ENCODE measurements at places on chromosomes 5 and 9.

GRCh38 chr5:173719731-173720082 is 103.3 kb upstream of the BOD1 start:
- DNase-seq = no peak

- no peak for DNase-seq
Measured at GRCh38 chr5:136055612-136056309, 27.0 kb downstream of the TGFBI start.

- DNase-seq = no peak
Measured at GRCh38 chr5:141848744-141849414, 29.3 kb downstream of the PCDH1 start.

DNA sequence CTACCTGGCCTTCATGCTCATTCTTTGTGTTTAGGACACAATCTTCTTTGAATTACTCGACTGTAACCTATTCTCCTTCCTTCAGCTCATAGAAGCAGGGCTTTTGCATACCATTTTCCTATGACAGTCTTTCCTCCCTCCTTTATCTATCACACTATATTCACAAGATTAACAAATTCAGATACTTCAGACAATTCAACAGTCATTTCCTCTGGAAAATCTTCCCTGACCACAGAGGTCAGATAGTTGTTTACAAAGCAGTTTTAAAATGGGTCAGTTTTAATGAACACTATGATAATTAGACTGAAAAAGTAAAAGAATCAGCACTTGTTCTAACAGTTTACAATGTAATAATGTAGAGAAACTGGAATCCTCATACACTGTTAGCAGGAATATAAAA is 4.3 kb downstream of the CAAP1 start:
- DNase-seq = no peak

DNA sequence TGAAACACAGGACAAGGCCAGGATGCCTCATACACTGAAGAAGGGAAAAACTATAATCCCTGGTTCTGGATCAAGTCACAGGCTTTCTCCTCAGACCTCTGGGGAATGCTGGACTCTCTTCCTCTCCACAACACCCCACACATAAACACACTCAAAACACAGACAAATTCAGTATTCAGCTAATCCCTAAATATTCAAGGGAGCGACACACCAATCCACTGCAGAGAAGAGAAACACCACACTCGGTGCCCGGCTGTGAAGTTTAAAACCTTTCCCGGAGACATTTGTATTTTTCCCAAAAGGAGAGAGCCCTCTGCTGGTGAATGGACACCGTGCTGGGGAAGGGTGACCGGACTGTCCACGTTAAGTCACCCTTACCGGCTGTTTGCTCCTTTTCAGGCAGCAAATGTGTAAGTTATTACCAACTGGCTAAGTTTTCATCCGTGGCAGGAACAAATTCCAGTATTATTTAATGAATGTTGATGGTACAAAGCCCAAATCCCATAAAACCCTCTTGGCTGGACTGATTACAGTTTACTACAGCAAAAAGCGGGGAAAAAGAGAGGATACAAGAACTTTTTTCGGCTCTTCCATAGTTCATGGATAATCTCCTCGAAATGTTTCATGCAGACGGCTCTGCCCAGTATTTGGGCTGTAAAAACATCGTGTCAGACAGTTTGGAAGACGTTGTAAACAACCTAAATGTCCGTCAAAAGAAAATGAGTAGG is 130.9 kb upstream of the SLC30A5 start:
- DNase-seq = peak; percentile 4

DNA sequence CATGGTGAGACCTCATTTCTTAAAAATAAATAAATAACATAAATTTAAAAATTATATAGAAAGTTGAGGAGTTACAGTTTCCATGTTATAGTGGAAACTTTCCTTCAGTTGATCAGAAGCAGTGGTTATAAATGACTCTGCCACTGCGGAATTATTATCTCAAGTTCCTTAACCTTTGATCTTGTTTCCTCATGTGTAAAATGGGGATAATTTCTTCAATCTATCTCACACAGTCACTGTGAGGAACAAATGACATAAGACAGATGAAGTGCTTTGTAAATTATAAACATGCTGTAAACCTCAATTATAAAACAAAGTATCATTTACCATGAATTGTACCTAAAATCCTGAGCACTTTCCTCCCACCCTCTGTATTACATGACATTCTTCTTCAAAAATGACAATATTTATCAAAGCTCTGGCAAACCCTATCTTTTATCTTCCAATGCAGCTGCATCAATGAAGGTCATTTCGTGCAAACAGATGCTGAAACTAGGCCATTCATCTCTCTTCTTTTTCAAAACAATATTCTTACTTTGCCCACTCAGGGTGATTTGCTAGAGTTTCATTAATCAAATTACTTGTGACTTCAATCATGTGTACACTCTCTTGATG is 46.8 kb downstream of the TMEM245 start:
- DNase-seq = no peak

- DNase-seq = no peak
Measured at GRCh38 chr9:83034026-83034425, 28.9 kb downstream of the RASEF start.

DNA sequence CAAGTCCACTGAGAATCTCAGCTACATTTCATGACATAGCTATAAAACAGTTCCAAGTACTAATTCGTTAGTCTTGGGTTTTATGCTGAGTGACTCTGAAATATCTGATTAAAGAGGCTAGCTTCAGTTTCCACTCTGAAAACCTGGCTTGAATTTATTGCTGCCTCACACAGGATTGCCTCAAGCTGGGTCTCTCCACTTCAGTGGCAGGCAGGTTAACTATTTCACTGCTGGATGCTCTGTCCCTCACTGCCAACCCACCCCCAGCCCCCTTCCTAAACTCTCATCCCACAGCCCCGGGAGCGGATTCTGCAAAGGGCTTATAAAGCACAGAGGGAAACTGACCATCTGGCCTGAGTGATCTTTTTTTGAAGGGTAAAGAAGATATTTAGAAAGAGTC is 318.3 kb downstream of the MLLT3 start:
- no peak for DNase-seq

- DNase-seq = no peak
Measured at GRCh38 chr5:2133936-2134335, 251.2 kb upstream of the IRX4 start.

GRCh38 chr9:20394969-20395368 is 227.3 kb downstream of the MLLT3 start:
- no peak for DNase-seq

DNA sequence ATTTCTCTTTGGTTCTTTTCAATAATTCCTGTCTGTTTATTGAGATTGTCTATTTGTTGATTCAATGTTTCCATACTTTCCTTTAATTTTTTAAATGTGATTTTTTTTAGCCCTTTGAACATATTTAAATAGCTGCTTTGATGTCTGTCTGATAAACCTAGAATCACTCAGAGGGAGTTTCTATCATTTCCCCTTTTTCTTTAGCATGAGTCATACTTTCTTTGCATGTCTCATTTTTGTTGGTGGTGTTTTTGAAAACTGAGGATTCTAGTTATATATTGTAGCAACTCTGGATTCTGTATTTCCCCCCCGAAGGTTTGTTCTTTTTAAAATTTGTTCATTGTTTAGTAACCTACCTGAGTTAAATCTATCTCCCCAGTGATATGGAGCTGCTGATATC is 24.2 kb upstream of the ZNF618 start:
- DNase-seq = no peak

- DNase-seq = no peak
Measured at GRCh38 chr9:113999256-114000062, 78.6 kb downstream of the AMBP start.

DNA sequence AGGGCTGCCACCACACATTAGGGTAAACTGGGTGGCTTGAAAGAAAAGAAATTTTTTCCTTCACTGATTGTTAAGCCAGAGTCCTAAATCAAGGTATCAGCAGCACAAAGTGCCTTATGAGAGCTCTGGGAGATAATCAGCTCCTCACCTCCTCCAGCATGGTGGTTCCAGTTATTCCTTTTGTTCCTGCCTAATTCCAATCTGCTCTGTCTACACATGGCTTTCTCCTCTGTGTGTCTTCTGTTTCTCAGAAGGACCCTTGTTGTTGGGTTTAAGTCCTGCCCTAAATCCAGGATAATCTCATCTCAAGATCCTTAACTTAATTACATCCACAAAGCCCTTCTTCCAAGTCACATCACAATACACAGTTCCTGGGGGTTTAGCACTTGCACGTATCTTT is 1352.0 kb upstream of the CDH9 start:
- no peak for DNase-seq

DNA sequence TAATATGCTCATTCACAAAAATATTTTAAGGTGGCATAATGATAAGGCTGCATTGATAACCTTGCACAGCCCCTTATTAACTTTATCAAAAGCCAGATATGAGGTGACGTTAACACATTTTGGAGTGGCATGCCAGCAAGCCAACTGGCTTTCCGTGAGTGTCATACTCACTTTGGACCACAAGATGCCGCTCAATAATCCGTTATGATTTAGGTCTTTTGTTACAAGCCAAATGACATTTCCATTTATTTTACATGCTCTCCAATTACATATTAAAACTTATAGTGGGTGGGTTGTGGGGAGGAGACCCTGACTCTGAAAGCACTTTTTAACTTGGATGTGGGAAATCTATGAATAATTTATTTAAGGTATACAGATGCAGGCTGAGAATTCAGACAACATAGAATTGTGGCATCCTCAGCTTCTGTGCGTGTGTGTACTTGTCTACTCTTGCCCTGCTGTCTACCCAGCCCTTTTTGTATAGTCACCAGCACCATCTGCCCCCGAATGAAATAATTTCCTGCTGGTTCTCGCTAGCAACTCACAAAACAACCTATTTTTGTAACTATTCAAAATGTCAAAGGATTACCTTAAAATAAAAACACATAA is 305.1 kb downstream of the PSAT1 start:
- peak; percentile 4 for DNase-seq

DNA sequence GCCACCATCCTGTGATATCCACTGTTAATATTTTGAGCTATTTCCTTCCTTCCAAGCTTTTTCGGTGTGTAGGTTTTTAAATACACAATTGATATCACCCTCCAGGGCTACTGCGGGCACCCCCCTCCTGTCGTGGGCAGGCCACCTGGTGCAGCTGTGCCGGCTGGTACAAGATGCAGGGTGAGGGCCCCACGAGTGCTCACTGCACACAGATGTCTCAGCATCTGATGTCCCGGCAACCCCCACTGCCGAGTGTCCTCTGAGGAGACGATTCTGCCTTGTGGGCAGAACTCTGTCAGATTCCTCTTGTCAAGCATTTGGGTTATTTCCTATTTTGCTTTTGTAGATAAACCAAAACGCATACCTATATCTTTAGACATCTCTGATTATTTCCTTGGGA is 25.1 kb downstream of the CACNA1B start:
- DNase-seq = no peak

- DNase-seq = no peak
Measured at GRCh38 chr5:149382517-149383220, 3.6 kb upstream of the IL17B start.

DNA sequence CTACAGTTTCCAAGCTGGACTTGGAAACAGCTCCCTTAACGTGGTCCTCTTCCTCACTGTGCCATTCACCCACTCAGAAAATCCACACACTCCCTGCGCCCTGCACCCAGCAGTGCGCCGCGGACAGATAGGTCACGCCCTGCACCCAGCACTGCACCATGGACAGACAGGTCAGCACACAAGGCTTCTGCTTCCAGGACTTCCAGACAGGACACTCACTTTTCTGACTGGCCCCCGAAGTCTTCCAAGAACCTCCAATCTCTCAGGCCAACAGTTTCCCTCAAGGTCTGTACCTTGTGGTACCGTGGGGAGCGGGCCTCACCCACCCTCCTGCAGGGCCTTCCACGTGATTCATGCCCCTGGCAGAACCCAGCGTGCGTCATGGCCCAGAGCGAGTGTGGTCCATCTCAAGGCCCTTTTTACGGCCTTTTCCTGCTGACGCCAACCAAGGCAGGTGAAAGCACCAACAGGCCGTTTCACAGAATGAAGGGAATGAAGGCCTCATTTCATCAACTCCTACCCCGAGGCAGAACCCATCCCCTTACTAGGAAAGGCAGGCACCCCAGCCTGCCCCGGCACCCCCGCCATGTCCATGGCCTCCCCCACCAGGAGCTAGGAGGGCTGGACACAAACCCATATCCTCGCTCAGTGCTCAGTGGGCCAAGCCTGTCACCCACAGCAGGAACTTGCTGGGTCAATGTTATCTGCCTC is 17.3 kb downstream of the VAV2 start:
- DNase-seq = no peak

GRCh38 chr9:35826071-35826701 is 2.3 kb downstream of the FAM221B start:
- peak; percentile 65 for DNase-seq

GRCh38 chr5:133287500-133287899 is 235.7 kb downstream of the HSPA4 start:
- DNase-seq = peak; percentile 38

DNA sequence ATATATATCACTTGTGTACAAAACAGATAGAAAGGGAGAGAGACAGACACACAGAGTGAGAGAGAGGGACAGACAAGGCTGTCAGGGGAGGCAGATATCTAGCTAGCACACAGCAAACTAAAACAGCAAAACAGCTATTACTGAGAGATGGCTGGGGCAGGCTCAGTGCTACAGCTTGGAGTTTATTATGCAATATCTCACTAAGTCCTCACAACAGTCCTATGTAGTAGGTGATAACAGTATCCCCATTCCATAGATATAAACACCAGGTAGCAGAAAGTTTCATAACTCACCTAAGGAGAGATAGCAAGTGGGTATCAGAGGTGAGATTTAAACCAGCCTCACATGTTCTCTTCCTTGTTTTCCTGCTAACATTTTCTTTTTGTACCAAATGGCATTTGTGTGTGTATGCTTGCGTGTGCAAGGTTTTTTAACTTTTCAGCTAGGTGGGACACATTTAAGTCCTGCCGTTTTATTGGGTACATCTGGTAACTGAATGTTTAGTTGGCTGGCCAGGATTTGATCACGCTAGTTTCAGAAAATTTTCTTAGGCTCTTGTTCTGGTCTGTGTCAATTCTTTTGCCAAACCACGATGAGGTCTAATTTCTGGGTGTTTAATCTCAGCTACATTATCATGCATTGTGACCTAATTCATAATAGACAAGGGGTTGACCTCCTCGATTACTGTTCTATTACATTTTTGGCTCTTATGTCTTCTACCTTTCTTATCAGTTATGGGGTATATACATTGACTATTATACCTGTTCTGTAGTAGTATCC is 105.1 kb downstream of the LMNB1 start:
- DNase-seq = no peak

DNA sequence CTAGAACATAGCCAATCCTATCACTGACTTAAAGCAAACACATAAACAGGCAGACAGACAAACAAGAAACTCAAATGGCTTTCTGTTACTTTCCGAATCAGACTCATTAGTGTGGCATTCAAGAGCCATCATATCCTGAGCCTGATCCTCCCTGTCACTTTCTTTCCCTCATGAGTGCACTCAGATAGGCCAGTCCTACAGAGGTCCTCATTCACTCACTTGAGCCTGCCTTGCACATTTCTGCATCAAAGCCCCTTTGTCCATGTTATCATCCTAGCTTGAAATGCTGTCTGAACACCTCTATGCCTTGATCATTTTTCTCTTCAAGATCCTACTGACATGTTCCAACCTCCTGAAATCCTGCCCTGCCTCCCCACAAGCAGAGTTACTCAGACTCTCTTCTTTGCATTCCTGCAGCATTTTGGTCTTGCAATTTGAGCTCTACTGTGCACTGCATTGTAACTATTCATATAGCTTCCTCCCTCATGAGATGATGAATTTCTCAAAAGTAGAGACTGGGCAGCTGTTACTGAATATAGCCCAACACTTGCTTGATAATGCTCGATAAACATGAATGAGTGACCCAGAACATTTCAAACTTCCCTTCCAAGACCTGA is 126.9 kb downstream of the PALM2AKAP2 start:
- DNase-seq = no peak

GRCh38 chr9:134301387-134302129 is 24.7 kb upstream of the RXRA start:
- DNase-seq = peak; percentile 58

- DNase-seq = no peak
Measured at GRCh38 chr9:114972510-114973136, 42.2 kb upstream of the TNFSF8 start.

Data from CD4-positive, alpha-beta T cell treated with Interleukin-21 for 1 hour (primary cell).